ENCODE measurements at places on chromosomes 13 and 19. TPM values are rescaled to one million over a fixed set of nuclear protein-coding genes. Genes with fewer than 3 reads are reported as not detected.

DIRAS1 gene
- 0.71 TPM for total RNA-seq

B3GNT3 gene
- 5.2 TPM for total RNA-seq

CBARP gene
- 0.55 TPM for total RNA-seq

C19orf44 gene
- total RNA-seq: 4.9 TPM

CEACAM19 gene
- 4.1 TPM for total RNA-seq

ZNF221 gene
- total RNA-seq: 4.3 TPM

LSR gene
- 65.4 TPM for total RNA-seq

NECTIN2 gene
- total RNA-seq: 86.7 TPM

LGI4 gene
- total RNA-seq: 2.5 TPM

FGF9 gene
- total RNA-seq: 2.0 TPM

CAPN12 gene
- 4.5 TPM for total RNA-seq

ZSWIM9 gene
- 6.6 TPM for total RNA-seq

NLRP4 gene
- total RNA-seq: not detected

OR4F17 gene
- not detected for total RNA-seq

TPTE2 gene
- 0.16 TPM for total RNA-seq

IGSF23 gene
- total RNA-seq: not detected

TINCR gene
- total RNA-seq: 0.76 TPM

All from left lung (tissue), 14 donors.